Neural crest cell (in vitro differentiated cells): ENCODE measurements at places on chromosomes 5 and 9.
A peak's percentile ranks its signal among the peaks of the same experiment; 100 is the strongest.

DNA sequence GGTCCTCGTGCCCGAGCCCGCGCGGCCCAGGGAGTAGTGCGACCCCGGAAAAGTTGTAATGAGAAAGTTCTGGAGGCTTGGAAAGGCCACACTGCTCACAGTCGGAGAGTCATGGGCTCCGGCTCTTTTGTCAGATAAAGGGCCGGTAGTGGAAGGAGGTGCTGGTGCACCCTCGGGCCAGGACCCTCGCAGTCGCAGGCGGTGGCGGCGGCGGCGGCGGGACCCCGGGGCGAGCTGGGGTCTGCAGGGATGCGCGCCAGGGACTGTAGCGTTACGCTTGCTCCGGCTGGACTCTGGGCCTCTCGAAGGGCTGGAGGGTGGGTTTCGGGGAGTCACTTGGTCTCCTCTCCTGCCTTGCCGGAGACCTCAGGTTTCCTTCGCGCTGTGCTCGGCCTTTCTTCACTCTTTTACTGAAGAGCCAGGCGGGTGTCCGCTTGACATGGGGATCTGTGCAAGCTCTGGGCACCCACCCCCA, 1.5 kb downstream of the RORB start:
- peaks cover 84% of the 10 kb centered on the region for H3K27me3 ChIP-seq
- no peak overlapping the region for H3K27ac ChIP-seq
- peaks cover 40% of the 10 kb centered on the region for H3K4me1 ChIP-seq
- H3K4me3 ChIP-seq = peak overlapping the region; percentile 87
- no peaks in the 10 kb centered on the region for H3K36me3 ChIP-seq

DNA sequence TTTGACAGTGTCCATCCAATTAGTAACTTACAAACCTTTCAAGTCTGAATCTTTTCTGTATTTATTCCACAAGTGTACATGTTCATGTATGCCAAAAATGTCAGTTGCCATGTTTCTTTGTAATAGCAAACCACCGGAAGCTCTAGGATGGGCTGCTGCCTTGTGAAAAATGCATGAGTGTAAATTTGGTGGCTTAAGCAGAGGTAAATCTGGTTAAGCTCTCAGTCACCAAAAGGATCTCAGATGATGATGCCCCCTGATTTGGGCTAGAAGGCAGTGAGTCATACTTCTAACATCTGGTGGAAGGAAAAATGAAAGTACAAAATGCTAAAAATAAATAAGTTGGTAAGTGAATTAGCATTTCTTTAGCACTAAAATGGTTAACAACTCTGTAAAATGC, 567.5 kb downstream of the ELAVL2 start:
- H3K36me3 ChIP-seq = no peaks in the 10 kb centered on the region
- no peak overlapping the region for H3K4me3 ChIP-seq
- no peaks in the 10 kb centered on the region for H3K4me1 ChIP-seq
- no peak overlapping the region for H3K27ac ChIP-seq
- no peak for DNase-seq

- H3K36me3 ChIP-seq = no peaks in the 10 kb centered on the region
- DNase-seq = no peak
- H3K4me3 ChIP-seq = no peak overlapping the region
- no peak overlapping the region for H3K27ac ChIP-seq
- peaks cover 3% of the 10 kb centered on the region for H3K27me3 ChIP-seq
Observed at GRCh38 chr9:99353408-99353807, 131.3 kb downstream of the SEC61B start.

DNA sequence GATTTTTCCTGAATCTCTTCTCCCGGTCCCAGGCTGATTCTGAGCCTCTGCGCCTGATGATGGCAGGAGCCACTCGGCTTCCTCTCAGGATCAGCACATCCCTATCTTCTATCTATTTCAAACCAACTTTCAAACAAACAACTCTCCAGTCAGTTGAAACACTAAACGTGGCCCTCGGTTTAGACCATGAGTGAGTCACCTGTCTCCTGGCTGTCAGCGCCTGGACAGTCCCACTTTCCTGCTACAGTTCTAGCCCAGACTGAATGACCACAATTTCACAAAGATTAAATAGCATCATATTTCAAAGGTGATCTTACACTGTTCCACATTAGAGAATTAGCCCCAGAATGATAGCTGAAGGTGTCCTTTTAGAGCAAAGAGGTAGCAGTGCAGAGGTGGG, 6.2 kb downstream of the SLC6A19 start:
- peaks cover 8% of the 10 kb centered on the region for H3K4me1 ChIP-seq
- H3K27ac ChIP-seq = no peak overlapping the region
- H3K4me3 ChIP-seq = no peak overlapping the region
- DNase-seq = no peak

DNA sequence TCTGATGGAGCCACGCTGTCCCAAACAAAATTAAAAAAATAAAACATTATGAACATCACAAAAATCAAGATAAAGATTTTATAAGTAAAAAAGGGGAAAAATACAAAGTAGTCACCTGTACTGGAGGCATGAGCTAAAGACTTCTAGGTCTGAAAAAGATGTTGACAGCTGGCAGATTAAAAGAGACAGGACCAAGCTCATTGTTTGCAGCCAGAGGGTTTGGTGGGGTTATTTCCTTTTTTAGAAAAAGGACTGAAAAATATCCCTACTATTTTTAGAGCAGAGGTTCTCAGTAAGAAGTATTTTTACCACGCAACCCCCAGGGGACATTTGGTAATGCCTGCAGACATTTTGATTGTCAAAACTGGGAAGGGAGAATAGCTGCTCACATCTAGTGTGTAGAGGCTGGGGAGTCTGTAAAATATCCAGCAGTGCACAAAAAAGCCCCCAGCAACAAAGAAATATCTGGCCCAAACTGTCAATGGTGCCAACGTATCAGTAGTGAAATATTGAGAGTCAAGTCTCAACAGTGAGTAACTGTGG, 353.4 kb downstream of the TLE1 start:
- no peak for DNase-seq
- H3K27ac ChIP-seq = no peak overlapping the region
- H3K4me3 ChIP-seq = no peak overlapping the region
- no peaks in the 10 kb centered on the region for H3K27me3 ChIP-seq
